Calu3 (cell line): ENCODE measurements at places on chromosomes 16 and 17.

DNA sequence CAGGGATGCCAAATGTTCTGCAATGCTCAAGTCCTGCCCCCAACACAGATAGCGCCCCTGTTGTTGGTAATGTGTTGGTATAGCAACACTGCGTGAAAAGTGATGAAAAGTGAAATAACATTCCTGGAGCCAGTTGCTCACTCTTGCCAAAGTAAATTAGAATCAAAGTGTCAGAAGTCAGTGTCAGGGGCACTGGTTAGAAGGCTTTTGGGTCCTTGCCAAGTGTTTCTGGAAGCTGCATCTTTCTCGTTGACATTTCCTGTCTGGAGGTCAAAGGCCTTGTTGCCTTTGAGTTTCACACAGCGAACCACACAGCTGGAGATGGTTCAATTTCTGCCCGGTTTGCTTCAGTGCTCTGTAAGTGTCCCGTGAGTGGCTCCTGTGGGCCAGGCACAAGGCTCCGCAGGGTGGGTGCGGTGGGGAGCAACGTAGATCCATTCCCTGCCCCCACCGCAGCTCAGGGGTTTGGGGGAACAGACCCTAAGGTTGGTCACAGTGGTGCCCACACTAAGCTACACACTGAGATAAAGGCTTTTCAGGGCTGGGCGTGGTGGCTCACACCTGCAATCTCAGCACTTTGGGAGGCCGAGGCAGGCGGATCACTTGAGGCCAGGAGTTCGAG is 3.6 kb upstream of the SLC16A5 start:
- DNase-seq = no peak

- peak; percentile 68 for DNase-seq
These were observed 1.5 kb upstream of the PCYT2 start for GRCh38 chr17:81912441-81913309.

DNA sequence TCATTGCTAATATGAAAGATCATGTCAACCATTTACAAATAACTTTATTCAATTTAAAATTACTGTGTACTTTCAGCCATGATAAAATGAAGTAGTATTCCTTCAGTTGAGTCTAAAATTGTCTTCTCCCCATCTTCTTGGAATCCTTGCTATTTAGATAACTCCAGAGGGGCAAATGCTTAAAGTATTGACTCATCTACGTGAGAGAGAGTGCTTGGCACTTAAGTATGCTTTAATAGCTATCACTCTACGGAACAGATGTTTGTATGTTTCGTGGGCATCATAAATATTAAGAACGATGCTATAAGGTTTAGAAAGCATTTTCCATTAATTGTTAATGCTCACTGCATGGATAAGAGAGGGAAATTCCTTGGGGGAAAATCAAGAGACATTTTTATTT is 69.3 kb upstream of the MED13 start:
- no peak for DNase-seq

DNA sequence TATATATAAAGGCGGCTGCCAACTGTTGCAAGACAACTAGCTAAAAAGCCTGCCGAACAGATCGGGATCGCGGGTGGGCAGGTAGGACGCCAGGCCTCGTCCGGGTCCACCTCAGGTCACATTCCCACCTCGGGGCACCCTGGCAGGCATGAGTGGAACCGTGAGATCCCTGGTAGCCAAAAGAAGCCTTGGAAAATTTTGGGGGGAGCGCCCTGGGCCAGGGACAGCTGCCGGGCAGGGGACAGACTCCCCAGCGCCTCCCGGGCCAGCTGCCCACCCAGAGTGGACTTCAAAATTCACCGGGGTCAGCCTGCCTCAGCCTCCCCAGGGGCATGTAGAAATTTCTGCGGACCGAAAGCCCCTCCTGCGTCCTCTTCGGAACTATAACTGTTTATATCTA is 760.9 kb downstream of the KCNJ18 start:
- DNase-seq = no peak

DNA sequence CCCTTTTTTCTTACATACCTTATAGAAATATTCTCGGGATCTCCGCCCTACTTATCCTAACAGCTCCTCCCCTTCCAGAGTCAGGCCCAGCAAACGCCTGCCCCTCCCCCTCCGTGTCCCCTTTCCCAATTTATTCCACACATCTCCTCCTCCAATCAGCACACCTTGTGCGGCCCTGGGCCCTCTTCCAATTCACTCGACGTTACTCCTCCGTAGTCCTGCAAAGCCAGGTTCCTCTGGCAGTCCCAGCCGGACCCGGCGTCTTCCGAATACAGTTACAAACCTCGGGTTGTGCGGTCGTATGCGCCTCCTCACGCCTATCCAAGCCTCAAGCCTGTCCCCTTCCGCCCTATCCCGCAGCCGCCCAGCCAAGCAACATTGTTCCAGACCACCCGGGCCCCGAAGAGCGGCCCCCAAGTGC is 677 bp downstream of the CBX1 start:
- DNase-seq = peak; percentile 74

GRCh38 chr16:81796583-81797346 is 17.7 kb downstream of the PLCG2 start:
- DNase-seq = no peak

- no peak for DNase-seq
These were observed 792 bp upstream of the RAC3 start for GRCh38 chr17:82030470-82031302.
